ENCODE measurements at places on chromosomes 2 and 18.

DNA sequence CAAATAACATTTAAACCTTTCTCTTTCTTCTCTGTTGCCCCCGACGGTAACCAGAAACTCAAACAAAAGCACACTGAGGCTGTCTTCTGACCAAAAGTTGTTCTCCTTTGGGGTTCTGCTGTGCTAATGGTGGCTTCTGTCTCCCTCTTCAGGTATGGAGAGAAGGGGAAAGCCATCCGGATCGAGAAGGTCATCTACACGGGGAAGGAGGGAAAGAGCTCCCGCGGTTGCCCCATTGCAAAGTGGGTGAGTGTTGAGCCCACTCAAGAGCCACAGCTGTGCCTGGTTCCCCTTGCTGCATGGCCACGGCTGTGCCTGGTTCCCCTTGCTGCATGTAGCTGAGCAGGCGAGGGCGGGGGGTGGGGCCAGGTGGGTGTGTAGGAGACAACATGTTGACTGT lies 67.4 kb downstream of the BOLA3 start:
- DNase-seq = no peak

- no peak for DNase-seq
These were observed 308.3 kb upstream of the EPAS1 start for GRCh38 chr2:45988879-45989278.

DNA sequence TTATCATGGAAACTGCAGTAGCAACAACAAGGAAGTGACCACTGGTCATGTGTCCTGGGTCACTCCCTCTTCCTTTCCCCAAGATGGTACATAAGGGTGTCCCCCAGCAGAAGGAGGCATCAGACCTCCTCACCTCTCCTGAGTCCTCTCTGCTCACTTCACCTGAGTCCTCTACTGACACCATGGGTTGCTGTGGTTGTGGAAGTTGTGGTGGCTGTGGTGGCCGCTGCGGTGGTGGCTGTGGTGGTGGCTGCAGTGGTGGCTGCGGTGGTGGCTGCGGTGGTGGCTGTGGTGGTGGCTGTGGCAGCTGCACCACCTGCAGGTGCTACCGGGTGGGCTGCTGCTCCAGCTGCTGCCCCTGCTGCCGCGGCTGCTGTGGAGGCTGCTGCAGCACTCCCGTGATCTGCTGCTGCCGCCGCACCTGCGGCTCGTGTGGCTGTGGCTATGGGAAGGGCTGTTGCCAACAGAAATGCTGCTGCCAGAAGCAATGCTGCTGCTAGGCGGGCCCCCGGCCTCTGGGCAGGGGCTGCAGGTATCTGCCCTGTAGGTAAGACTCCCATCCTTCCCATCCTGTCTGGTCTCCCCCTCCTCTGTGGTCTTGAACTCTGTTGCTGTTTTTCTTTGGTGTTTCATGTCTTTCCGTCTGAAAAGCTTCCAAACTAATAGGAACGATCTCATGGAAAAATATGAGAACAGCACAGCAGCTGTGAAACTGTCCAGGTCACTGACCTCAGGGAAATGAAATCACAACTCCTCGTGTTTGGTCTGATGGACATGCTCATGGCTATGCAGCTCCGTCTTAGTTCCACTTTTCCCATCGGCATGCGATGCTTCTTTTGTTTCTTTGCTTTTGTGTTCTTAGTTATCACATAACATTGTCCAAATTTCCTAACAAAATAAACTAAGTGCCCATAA lies at the start of gene SCYGR4:
TSS of gene SCYGR4 (plus strand) at position 183 of the 915 bp plus-strand sequence. CDS start at position 183, 0 bp downstream.
- DNase-seq = no peak

DNA sequence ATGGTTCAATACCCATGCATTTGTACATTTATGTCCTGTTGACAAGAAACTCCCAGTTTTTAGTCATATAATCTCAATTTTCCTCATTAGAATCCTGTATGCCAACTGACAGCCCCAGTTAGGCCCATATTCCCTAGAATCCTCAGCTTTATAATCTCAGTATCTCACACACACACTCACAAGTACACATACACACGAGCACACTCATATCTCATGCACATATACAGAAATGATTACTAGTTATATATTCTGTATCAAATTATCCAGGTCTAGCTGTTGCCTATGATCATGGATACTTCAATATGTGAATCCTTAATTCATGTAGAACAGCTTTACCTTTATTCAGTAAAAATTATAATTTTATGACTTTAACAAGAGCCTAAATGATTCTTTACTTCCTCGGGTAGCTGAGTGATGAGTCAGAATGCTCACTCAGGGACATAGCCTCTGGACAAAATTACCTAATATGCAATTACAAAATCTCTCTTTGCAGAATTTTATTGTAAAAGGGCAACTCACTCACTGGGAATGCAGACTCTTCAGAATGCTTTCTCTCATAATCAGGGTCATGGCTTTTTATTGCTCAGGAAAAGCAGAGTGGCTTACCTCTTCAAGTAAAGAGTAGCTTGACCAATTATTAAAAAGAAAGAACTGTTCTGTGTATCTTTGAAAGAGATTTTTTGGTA lies 193.6 kb upstream of the PIK3C3 start:
- peak; percentile 83 for DNase-seq

DNA sequence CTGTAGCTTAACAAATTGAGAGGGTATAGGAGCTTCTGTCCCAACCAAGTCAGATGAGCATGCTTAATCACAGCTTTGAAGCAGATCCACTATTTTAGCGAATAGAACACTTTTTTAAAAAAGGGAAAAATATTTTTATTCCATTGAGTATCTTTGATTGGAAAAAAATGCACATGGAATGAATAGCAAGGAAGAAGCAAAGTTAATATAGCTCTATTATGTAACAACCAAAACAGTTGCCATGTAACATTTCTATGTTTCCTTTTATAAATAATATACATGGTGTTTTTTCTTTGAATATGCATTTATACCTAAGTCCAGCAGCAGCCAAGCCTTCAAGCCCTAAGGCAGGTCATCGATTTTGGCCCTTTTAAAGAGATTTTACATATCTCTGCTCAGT lies 21.4 kb upstream of the SPTBN1 start:
- no peak for DNase-seq

GRCh38 chr2:75607400-75607798 lies 39.2 kb upstream of the MRPL19 start:
- no peak for DNase-seq

DNA sequence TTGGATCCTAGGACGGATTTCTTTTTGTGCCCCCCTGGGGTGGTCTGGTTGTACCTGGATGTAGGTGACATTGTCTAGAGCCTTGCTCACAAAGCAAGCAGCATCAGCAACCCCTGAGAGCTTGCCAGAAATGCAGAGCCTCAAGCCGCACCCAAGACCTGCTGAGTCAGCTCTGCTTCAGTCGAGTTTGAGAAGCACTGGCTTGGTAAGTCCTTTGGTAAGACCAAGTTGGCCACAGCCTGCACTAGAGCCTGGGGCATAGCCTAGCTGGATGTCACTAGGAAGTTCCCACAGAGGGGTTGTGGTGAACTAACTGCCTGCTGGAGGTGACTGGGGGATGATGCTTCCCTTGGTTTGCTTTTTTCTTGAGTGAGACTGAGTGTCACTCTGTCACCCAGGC lies 6.2 kb downstream of the ABCG5 start:
- no peak for DNase-seq

GRCh38 chr18:45900623-45901022 lies 66.5 kb downstream of the EPG5 start:
- DNase-seq = no peak
